ENCODE measurements at places on chromosomes 7 and 10. TPM values are rescaled to one million over a fixed set of nuclear protein-coding genes. Genes with fewer than 3 reads are reported as not detected.

SFXN3 gene
- total RNA-seq, result 23.4 TPM

DNA sequence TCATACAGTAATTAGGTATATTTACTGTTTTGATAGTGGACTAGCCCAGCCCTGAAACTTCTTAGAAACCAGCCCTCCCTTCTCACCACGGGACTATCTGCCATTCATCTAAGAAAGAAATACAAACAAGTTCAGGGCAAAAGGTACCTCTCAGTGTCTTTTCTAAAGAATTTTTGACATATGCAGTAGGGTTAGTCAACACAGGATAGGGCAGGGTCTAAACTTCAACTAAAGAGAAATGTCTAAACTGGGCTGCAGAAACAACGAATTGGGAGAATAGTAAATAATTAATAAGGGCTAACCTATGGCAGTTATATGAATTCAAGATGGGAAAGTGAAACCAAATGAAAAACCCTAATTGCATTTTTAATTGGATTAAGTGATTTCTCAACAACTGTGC lies 496.6 kb downstream of the INHBA start:
- no peaks in the 10 kb centered on the region for H3K36me3 ChIP-seq
- H3K4me3 ChIP-seq, result no peak overlapping the region
- peaks cover 20% of the 10 kb centered on the region for H3K4me1 ChIP-seq
- no peak for DNase-seq
- no peaks in the 10 kb centered on the region for H3K27me3 ChIP-seq

DNA sequence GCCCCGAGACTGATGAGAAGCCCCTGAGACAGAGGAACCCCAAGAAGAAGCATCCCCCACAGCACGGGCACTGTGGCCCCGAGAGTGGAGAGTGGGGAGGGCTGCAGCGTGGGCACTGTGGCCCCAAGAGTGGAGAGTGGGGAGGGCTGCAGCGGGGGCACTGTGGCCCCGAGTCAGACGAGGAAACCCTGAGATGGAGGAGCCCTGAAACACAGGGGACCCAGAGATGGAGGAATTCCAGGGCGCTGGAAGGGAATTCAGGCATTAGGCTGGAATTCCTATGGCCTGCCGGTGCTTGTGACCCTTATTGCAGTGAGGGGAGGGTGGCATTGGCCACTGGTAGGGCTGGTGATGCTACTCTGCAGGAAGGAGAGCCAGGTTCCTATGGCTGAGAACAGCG lies 168.6 kb upstream of the SHH start:
- H3K36me3 ChIP-seq, result no peaks in the 10 kb centered on the region
- no peak overlapping the region for H3K4me3 ChIP-seq
- H3K4me1 ChIP-seq, result no peaks in the 10 kb centered on the region
- no peak overlapping the region for H3K27ac ChIP-seq
- no peaks in the 10 kb centered on the region for H3K27me3 ChIP-seq

- DNase-seq, result peak; percentile 60
- no peak overlapping the region for H3K27ac ChIP-seq
- peaks cover 12% of the 10 kb centered on the region for H3K36me3 ChIP-seq
These were observed 20.2 kb downstream of the PDCD11 start for GRCh38 chr10:103416436-103417147.

GRCh38 chr10:5446390-5446926 lies 34.1 kb downstream of the NET1 start:
- H3K27me3 ChIP-seq, result no peaks in the 10 kb centered on the region
- H3K36me3 ChIP-seq, result no peaks in the 10 kb centered on the region
- H3K4me3 ChIP-seq, result peak overlapping the region; percentile 96
- H3K4me1 ChIP-seq, result peaks cover 27% of the 10 kb centered on the region

FKBP6 gene
- total RNA-seq, result not detected

ELAPOR2 gene
- 4.6 TPM for total RNA-seq

- H3K4me3 ChIP-seq, result no peak overlapping the region
- no peaks in the 10 kb centered on the region for H3K27me3 ChIP-seq
- no peak overlapping the region for H3K27ac ChIP-seq
- peaks cover 6% of the 10 kb centered on the region for H3K4me1 ChIP-seq
- DNase-seq, result no peak
These were observed 23.5 kb downstream of the SGCE start for GRCh38 chr7:94632338-94633013.

- no peak overlapping the region for H3K27ac ChIP-seq
- no peak for DNase-seq
- no peaks in the 10 kb centered on the region for H3K27me3 ChIP-seq
- no peak overlapping the region for H3K4me3 ChIP-seq
These were observed 388.3 kb downstream of the KIF20B start for GRCh38 chr10:90089719-90090118.

GRCh38 chr10:132184816-132185593 lies 1.7 kb upstream of the DPYSL4 start:
- no peaks in the 10 kb centered on the region for H3K27me3 ChIP-seq
- H3K36me3 ChIP-seq, result no peaks in the 10 kb centered on the region
- no peak overlapping the region for H3K27ac ChIP-seq
- no peaks in the 10 kb centered on the region for H3K4me1 ChIP-seq
- no peak for DNase-seq

- H3K4me1 ChIP-seq, result no peaks in the 10 kb centered on the region
- H3K27me3 ChIP-seq, result no peaks in the 10 kb centered on the region
- no peak overlapping the region for H3K27ac ChIP-seq
- no peak for DNase-seq
- H3K36me3 ChIP-seq, result no peaks in the 10 kb centered on the region
- no peak overlapping the region for H3K4me3 ChIP-seq
These were observed 1165.7 kb upstream of the AUTS2 start for GRCh38 chr7:68432585-68432984.

CFAP58 gene
- total RNA-seq, result not detected

HDAC9 gene
- 0.27 TPM for total RNA-seq

GRCh38 chr10:70811881-70812280 lies 3.9 kb upstream of the SGPL1 start:
- 0 out of 2 replicates have a peak, but pooled peaks cover 2% of the 10 kb centered on the region for H3K4me1 ChIP-seq
- no peak overlapping the region for H3K27ac ChIP-seq
- H3K27me3 ChIP-seq, result no peaks in the 10 kb centered on the region
- no peaks in the 10 kb centered on the region for H3K36me3 ChIP-seq
- no peak overlapping the region for H3K4me3 ChIP-seq

- no peak overlapping the region for H3K4me3 ChIP-seq
- H3K36me3 ChIP-seq, result no peaks in the 10 kb centered on the region
- DNase-seq, result peak; percentile 32
- no peaks in the 10 kb centered on the region for H3K4me1 ChIP-seq
These were observed 88.5 kb downstream of the PAXIP1 start for GRCh38 chr7:154914308-154914995.

GRCh38 chr7:218896-219580 lies 26.7 kb downstream of the FAM20C start:
- no peak overlapping the region for H3K4me3 ChIP-seq
- DNase-seq, result no peak
- peaks cover 2% of the 10 kb centered on the region for H3K36me3 ChIP-seq
- no peak overlapping the region for H3K27ac ChIP-seq

- H3K36me3 ChIP-seq, result no peaks in the 10 kb centered on the region
- no peak for DNase-seq
- no peak overlapping the region for H3K27ac ChIP-seq
- H3K27me3 ChIP-seq, result no peaks in the 10 kb centered on the region
- no peak overlapping the region for H3K4me3 ChIP-seq
These were observed 29.1 kb downstream of the CPED1 start for GRCh38 chr7:121017586-121017985.

- no peaks in the 10 kb centered on the region for H3K4me1 ChIP-seq
- H3K27ac ChIP-seq, result no peak overlapping the region
- no peak for DNase-seq
- no peaks in the 10 kb centered on the region for H3K36me3 ChIP-seq
- H3K27me3 ChIP-seq, result no peaks in the 10 kb centered on the region
These were observed 337.1 kb upstream of the GLI3 start for GRCh38 chr7:42573881-42574672.

DNA sequence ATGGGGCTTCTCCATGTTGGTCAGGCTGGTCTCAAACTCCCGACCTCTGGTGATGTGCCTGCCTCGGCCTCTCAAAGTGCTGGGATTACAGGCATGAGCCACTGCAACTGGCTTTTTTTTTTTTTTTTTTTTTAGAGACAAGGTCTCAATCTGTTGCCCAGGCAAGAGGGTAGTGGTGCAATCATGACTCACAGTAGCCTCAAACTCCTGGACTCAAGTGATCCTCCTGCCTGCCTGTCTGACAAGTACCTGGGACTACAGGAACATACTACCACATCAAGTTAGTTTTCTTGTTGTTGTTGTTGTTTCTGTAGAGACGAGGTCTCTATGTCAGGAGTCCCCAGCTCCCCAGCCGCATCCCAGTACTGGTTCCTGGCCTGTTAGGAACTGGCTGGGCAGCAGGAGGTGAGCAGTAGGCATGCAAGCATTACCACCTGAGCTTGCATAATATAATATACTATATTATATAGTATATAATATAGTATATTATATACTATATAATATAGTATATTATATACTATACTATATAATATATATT lies 55.7 kb downstream of the TPK1 start:
- no peaks in the 10 kb centered on the region for H3K27me3 ChIP-seq
- H3K36me3 ChIP-seq, result no peaks in the 10 kb centered on the region
- DNase-seq, result no peak

GRCh38 chr10:75650648-75651047 lies 219.2 kb downstream of the LRMDA start:
- H3K4me3 ChIP-seq, result no peak overlapping the region
- H3K27ac ChIP-seq, result no peak overlapping the region
- DNase-seq, result no peak
- H3K36me3 ChIP-seq, result no peaks in the 10 kb centered on the region
- peaks cover 10% of the 10 kb centered on the region for H3K4me1 ChIP-seq
